CMK (cell line): ENCODE measurements at places on chromosomes 2 and 18.

DNA sequence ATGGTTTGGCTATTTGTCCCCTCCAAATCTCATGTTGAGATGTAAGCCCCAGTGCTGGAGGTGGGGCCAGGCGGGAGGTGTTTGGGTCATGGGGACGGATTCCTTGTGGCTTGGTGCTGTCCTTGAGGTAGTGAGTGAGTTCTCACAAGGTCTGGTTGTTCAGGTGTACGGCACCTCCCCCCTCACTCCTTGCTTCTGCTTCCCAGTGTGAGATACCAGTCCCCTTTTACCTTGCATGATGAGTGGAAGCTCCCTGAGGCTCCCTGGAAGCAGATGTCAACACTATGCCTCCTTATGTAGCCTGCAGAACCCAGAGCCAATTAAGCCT, 232.6 kb downstream of the LDLRAD4 start:
- no peak for DNase-seq

GRCh38 chr2:75157435-75157834, 41.9 kb downstream of the TACR1 start:
- no peak for DNase-seq

DNA sequence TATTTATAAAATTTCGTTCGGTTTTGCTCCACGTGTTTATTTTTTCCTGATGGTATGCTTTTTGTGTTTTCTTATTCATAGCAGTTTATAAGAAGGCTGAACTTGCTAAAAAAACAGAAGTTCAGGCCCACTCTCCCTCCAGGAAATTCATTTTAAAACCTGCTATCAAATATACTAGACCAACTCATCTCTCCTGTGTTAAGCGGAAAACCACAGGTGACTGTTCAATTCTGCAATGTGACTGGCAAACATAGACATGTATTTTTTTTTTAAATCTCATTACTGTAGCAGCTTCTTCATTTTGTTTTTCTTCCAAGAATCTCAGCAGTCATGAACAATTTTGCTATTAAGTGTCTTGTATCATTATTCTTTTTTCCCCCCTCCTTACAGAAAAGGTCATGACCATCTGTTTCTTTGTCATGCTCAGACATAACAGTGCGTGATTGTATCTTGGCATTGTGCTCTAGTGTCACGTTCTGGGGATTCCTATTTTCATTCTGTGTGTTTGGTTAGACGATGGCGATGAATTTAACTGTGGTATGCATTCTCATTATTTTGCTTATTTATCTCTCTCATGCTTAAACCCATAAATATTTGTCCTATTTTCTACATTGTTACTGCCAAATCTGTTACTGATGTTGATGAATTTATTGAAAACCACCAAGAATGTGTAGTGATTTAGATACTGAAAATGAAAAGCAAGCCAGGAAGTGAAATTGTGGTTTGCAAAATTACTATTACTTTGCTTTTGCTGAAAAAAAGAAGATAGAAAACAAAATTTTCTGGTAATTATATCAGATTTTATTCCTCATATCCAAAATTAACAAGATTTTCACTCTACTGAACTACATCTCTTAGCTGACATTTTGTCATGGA, 74.6 kb upstream of the UNC80 start:
- DNase-seq, result no peak

GRCh38 chr2:102013206-102014040, 21.7 kb downstream of the IL1R2 start:
- no peak for DNase-seq

DNA sequence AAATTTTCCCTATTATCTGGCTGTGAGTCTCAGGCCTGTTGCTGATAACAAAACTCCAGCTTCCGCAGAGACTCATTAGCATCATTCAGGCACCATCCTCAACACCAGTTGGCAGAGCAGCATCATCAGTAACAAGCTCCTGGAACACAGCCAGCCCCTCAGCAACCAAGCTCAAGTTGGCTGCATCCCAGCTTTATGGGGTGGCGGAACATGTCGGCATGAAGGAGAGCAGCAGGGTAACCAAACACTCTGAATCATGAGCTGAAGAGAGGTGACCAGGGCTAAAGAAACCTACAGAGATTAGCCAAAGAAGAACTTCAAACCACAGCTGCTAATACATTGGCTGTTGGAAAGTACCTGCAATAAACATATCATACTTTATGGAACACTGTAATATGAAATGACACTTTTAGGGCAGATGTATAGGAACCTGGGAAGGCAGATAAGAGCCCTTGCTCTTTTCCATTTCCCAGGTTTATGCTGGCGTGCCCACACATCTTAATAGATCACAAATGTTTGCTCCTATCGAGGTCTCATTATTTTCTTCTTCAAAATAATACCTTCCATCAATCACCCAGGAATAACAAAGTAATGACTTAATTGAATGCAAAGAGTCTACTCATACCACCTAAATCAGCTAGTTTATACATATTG, 63.8 kb downstream of the PDE11A start:
- no peak for DNase-seq

- no peak for DNase-seq
Measured at GRCh38 chr2:107989445-107989844, 3.1 kb downstream of the SLC5A7 start.

GRCh38 chr2:227510620-227510958, 38.6 kb downstream of the AGFG1 start:
- DNase-seq, result no peak

DNA sequence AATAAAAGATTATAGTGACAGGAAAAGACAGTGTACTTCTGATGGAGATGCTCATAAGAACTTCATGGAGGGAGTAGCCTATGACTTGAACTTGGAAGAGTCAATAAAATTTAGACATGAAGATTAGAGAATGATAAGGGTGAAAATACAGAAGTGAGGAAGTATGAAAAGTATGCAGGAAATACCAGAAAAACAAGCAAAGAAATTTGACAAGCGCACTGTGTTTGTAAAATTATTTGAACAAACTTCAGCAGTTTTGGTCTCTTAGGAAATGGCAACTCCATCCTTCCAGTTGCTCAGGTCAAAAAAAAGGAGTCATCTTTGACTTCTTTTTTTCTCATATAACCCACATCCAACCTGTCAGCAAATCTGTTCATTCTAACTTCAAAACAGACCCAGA, 864.0 kb upstream of the ZEB2 start:
- no peak for DNase-seq

GRCh38 chr18:36031407-36031806, 36.0 kb downstream of the RPRD1A start:
- DNase-seq, result no peak

- DNase-seq, result no peak
Measured at GRCh38 chr2:157307021-157307420, 18.6 kb downstream of the ERMN start.

GRCh38 chr18:49548229-49548636, 13.6 kb upstream of the LIPG start:
- DNase-seq, result no peak

- peak; percentile 60 for DNase-seq
Measured at GRCh38 chr2:217166241-217166850, 306.5 kb upstream of the TNP1 start.

- DNase-seq, result no peak
Measured at GRCh38 chr18:11665587-11665986, 23.5 kb upstream of the GNAL start.

- DNase-seq, result no peak
Measured at GRCh38 chr2:190860985-190861680, 19.5 kb upstream of the GLS start.

DNA sequence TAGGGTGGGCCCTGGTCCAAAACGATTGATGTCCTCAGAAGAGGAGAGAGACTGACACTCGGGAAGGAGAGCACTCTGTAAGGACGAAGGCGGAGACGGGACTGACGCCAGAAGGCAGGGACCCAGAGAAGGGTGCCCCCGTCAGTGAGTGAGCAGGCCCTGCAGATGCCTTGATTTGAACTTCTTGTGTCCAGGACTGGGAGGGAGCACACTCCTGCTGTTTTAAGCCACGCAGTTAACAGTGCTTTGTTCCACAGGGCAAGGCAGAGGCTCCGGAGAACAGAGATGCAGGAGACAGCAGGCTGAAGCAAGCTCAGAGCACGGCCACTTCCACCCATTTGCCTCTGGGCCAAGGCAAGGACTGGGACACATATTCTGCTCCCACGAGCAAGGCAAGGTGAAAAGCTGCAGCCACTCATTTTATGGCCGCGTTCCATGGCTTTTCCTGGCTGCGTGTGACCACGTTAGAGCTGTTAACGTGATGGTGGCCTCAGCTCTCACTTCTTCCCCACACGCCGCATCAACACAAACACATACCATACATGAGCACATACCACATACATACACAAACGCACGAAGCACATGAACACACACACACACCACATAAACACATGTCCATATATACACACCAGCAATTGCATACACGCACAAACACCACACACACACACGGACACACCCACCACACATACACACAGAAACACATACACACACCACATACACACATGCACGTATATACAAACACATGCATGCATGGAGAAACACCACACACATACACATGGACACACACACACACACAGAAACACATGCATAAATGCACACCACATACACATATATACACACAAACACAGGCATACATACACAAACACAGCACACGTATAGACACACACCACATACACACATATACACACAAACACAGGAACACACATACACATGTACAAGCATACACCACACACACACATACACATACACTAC, 521.0 kb upstream of the MYT1L start:
- no peak for DNase-seq

DNA sequence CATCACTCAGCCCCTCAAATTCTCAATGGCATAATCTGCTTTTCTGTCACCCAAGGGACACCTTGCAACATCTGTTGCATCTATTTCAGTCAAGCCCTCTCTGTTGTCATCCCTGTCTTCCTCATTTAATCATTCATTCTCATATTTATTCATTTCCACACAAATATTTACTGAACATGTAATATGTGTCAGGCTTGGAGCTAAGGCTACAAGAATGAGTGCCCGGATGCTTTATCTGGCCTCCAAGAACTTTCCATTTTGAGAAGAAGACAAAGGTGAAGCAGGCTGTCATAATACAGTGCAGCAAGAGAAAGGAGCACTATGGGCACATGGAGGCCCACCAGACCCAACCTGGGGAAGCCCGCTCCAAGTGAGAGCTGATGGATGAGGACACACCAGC, 15.6 kb downstream of the IL18RAP start:
- no peak for DNase-seq

- DNase-seq, result no peak
Measured at GRCh38 chr18:76453057-76453561, 41.9 kb downstream of the ZNF516 start.

- no peak for DNase-seq
Measured at GRCh38 chr18:45631077-45631476, 15.8 kb downstream of the SLC14A2 start.

DNA sequence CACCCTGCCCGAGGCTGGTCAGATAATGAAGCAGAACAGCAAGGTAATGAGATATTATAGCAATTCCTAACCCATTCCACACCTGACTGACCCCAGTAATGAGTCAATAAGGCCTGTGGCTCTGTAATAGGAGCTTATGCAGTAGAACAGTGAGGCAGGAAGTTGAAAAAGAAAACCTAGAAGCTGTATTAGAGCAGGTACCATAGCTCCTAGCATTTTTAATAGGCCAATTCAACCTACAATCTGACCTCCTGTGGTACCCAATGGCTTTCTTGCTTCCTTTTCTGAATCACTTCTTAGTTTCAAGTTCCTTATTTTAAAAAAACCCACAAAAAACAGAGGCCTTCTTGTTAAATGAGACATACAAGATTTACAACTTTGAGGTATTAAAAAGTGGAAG, 43.6 kb upstream of the MAP2 start:
- DNase-seq, result no peak

- DNase-seq, result no peak
Measured at GRCh38 chr2:40646642-40647041, 194.8 kb upstream of the SLC8A1 start.

GRCh38 chr2:58479535-58480140, 238.5 kb upstream of the FANCL start:
- DNase-seq, result no peak

- no peak for DNase-seq
Measured at GRCh38 chr2:89833116-89833779, 1141.8 kb downstream of the RPIA start.

DNA sequence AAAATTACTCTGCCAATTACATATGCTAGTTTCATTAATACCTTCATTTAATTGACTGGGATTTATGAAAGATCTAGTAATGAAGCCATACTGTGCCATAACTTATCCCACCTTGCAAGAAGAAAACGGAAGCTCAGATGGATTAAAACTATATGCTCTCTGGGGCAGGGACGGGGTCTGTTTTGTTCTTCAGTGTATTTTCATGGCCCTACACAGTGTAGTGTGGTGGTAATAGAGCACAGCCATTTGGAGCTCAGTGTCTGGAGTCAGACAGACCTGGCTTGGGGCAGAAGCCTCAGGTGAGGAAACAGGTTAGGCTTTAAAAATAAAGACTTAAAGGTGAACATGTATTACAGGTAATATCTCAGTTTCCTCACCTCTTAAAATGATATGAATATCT, 62.3 kb downstream of the FIGN start:
- no peak for DNase-seq

DNA sequence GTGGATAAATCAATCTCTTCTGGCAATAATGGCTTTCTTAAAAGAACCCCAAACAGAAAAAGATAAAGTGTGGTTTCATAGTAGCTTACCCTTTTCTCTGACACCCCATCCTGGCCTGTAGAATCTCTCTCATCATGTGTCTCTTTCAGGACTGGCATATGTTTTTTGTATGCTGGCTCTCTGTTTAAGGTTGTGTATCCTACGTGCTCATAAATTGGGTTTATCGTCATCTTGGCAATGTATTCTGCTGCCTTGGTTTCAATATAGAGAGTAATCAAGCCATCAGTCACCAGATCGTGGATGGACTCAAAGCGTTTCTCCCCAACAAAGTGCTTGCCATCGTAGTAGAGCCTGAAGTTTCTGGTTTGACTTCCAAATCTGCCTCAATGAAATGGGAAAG, 113.5 kb upstream of the CHRNA1 start:
- no peak for DNase-seq

DNA sequence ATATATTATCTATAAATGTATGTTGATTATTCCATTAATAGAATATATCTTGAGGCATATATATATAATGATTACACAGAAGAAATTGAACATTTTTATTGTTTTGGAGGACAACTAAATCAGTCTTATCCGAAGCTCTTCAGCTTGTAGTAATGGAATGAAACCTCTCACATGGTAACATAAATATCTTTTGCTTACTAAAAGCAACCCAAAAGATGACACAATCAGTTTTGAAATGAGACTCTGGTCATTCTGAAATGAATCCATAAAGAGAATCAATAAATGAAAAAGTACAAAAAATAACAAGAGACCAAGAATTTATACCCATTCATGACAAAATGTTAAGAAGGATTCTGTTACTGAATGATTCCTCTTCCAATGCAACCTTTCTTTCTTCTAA, 110.2 kb downstream of the FIGN start:
- no peak for DNase-seq

- DNase-seq, result no peak
Measured at GRCh38 chr2:180291060-180291459, 284.0 kb upstream of the CWC22 start.

GRCh38 chr18:48035556-48035860, 105.0 kb upstream of the SMAD2 start:
- DNase-seq, result no peak

GRCh38 chr2:27238976-27239375, 21.8 kb downstream of the CAD start:
- no peak for DNase-seq
